ENCODE measurements at places on chromosomes 4 and X.

DNA sequence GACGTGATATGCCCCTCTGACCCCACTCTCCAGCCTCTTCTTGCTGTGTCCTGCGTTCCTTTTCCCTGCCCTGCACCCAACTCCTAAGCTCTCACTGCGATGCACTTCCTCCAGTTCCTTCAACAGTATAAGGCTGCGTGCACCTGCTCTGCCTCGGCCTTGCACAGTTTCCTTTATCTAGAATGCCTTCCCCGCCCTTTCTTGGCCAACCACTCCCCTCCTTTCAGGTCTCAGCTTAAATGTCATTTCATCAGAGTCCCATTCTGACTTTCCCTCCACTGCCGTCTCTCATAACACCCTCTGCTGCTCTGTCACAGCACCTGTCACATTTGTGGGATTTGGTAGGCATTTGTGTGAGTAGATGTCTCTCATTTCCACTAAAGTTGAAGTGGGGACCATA lies 58.4 kb upstream of the NEIL3 start:
- DNase-seq: no peak

- no peak for DNase-seq
These were observed 232.5 kb upstream of the GPRIN3 start for GRCh38 chr4:89539797-89540711.

DNA sequence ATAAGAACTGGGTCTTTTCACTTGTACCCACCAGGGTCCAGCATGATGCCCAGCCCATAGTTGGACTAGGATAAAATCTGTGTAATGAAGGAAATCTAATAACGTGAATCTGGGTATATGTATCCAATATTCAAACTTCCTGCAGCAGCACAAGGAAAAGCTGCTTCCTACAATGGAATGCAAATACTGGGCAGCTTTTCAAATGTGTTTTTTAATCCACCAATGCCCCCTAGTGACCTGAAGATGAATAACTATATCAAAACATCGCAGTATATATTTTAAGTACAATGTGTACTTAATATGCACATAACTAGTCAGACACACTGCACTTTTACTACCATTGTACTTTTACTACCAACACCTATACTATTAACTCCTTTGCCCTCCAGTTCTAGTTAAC lies 5.3 kb downstream of the APOO start:
- no peak for DNase-seq

DNA sequence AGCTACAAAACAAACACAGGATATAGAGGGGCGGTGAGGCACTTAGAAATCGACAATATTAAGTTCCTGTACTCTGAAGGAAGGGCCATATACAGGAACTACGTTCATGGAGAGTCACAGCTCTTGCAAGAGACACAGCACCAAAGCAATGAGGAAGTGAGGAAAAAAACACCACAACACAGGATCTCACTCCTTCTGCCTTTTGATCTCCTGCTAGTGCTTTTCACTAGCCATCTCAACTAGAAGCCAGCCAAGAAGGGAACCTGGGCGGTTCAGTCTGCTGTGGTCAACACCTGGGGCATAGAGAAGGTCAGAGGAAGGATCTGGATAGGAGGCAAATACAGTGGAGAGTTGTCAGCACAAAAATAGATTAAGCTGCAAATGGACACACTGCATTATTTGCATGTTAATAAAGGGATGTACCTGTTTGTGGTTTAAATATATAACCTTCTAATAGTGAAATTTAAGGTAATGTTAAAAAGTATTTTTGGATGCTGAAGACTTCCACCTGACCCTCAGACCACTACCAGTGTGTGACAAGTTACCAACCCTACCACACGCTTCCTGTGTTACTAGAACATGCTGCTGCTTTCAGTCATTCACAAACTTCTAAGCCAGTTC lies 104.6 kb downstream of the DTHD1 start:
- DNase-seq: no peak

GRCh38 chrX:110847334-110847733 lies 51.7 kb upstream of the CHRDL1 start:
- DNase-seq: peak; percentile 44

- no peak for DNase-seq
These were observed 72.9 kb downstream of the FAM9B start for GRCh38 chrX:8960957-8961468.

DNA sequence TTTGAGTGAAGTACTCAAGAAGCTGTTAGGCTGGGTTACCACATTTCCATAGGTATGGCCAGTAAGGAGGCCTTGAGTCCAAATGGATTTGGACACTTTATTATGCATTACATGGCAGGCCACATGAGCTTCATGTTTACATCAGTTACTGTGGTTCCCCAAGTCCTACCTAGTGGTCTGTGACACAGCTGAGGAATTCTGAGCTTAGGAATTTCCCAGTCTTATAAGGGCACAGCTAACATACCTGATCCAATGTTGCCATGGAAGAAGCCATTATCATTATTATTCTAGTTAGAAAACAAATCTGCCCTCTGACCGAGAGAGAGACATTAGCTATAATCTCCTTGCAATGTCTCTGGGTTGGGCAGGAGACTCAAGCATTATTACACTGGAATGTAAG lies 174.4 kb upstream of the NUDT10 start:
- DNase-seq: no peak

DNA sequence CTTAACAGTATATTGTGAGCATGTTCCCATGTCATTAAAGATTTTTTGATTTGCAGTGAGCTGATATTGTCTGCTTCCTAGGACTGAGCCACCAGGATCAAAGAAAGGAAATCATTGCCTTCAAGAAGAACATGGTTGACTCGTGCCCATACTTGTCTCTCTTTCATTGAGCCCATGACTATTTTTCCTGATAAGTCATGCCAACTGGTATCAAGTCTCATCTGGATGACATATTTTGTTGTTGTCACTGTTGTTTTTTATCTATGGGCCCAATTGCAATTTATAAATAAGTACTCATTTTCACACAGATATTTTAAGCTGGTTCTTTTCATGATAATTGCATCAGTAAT lies 10.2 kb upstream of the RHOH start:
- DNase-seq: no peak

DNA sequence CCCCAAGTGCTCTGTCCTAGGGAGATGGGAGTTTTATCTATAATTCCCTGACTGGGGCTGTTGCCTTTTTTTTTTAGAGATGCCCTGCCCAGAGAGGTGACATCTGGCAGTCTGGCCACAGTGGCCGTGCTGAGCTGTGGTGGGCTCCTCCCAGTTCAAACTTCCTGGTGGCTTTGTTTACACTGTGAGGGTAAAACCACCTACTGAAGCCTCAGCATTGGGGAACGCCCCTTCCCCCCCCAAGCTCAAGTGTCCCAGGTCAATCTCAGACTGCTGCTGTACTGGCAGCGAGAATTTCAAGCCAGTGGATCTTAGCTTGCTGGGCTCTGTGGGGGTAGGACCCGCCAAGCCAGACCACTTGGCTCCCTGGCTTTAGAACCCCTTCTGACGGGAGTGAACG lies 38.3 kb upstream of the CBLL2 start:
- no peak for DNase-seq

Data from NCI-H2171 (cell line).